ENCODE measurements at places on chromosomes 11 and 22.

GRCh38 chr11:133940034-133940433, 16.7 kb downstream of the IGSF9B start:
- DNase-seq = no peak

GRCh38 chr11:123298488-123299447, 103.7 kb upstream of the CLMP start:
- no peak for DNase-seq

DNA sequence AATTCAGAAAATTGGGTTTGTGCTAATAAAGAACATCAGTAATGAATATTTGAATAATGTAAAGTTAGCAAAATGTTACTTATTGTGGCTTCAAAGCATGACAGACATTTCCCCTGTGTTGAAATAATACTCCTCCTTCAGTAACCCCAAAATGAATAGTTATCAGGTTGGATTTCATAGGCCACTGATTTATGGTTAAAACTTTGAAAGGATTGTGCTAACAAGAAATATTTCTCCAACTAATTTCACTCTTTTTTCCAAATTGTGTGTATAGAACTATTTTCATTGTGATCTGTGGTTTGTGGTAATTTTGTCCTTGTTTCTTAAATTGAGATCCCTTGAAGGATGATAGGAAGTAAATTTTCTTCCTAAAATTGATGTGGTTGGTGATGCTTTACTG, 7.9 kb downstream of the DDX10 start:
- DNase-seq = no peak

DNA sequence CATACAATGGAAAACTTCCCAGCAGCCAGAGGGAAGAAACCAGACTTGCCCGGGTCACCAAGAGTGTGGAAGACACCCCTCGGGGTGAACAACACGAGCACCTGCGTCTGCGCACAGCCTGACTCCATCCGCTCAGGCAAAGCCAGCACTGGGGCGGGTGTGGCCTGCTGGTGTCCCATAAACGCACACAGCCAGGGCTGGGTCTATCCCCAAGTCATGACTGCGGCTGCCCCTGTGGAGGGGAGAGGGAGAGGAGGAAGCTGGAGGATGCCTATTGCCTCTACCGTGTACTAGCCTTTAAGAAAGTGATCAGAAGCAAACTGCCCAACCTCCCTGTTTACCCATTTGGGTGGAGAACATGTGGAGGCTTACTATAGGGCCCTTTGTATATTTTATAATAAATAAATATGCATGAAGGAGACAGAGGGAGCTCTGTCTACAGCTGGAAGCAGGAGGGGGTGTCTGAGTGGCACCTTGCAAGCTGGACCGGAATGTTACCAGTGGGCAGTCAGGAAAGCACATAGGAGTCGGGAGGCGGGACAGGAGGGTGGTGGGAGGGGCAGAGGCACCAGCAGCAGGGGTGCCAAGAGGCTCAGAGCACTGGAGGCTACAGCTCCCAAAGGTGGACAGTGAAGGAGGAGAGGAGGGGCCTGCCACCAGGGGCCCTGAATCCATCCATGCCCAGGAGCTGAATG, 79.6 kb downstream of the PHF21B start:
- DNase-seq = no peak

DNA sequence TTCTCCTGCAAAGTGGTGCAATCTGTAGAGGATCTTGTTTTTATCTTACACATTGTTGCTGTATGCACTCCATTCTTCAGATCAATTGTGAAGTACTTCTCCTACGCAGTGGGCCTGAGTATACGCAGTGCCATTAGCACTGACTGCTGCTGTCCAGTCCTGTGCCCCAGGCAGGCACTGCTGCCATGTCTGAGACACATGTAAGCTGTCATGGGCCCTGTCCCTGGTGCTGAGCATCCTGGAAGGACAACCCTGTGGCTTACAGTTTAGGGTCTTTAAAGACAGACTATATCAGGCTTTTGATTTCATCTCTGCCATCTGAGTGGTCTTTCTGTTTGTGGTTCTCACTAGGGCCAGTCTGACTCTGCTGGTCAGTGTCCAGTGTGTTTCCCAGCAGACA, 44.8 kb upstream of the PTPN5 start:
- DNase-seq = no peak

DNA sequence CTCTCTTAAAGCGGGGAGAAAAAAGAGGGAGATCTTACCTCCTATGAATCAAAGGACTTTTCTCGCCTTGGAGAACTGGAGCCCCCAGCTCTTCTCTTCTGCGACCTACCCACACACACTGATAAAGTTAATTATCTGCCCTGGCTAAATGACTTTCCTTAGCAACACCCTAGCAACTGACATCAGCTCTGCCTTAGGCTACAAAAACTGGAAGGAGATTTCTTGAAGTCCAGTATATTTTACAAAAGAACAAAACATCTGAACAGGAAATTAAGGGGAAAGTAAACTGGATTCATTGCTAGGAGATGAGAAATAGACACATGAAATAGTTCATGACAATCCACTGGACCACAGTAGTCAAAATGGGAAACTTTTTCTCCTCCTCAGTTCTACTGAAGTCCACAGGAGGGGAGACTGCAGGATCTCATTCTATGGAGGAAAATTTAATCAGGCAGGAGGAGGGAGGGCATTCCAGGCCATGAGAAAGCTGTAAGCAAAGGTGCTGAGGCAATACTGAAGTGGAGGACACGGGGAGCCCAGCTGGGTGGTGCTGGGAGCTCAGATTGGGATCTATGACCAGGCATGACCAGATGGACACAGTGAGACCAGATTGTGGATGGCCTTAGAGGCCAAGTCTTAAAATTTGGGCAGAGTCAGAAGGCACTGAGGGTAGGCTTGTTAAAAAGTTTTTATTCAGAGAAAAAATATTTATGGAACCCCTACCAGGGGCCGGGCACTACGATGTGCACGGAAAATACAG, 3.7 kb upstream of the SPON1 start:
- DNase-seq = no peak

DNA sequence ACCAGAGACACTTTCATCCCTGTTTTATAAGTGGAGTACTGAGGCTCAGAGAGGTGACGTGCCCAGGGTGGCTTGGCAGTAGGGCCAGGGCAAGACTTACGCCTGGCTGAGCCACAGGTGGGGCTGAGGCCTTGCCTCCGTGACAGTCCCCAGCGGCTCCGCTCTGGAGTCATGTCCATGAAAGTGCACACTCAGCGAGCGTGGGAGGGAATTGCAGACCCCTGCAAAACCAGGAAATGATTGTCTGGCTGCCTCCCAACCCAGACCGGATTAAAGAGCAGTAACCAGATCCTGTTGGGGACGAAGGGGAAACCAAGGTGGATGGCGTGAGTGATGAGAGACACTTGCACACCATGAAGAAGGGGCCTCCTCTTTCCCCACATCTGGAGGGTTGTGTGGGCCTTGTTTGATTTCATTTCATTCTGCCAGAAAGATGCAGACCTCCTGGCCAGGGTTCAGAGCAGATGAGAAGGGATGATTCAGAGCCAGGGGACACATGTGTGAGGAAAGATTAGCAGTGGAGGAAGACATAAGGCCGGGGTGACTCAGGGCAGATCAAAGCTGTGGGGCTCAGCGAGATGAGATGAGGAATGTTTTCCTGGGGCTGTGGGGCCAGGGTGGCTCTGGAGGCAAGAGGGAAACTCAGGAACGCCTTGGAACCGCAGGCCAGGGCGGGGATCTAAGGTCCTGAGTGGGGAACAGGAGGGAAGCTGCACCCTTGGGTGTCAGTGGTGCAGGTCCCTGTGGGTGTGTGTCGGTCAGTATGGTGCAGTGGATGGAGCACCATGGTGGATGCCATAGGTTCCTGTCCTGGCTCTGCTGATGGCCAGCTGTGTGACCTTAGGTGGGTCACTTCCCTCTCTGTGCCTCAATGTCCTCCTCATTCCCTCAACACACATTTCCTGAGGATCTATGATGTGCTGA, 29.9 kb upstream of the LRRC32 start:
- no peak for DNase-seq

DNA sequence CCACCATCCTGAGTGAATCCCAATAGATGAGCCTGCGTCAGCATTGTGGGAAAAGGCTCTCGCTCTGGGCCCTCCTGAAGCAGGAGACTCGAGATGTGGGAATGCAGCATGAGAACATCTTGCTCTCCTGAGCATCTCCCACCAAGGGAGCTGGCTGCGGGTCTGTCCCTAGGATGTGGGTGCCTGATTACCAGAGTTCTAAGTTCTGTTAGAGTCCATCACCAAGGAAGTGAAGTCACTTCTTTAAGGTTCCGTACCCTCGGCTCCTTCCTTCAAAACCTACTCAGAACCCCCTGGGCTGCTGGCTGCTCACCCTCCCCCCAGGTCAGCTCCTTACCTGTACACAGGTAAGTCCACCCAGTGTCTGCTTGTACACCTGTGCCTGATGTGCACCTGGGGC, 100.5 kb upstream of the IGLL5 start:
- DNase-seq = no peak

DNA sequence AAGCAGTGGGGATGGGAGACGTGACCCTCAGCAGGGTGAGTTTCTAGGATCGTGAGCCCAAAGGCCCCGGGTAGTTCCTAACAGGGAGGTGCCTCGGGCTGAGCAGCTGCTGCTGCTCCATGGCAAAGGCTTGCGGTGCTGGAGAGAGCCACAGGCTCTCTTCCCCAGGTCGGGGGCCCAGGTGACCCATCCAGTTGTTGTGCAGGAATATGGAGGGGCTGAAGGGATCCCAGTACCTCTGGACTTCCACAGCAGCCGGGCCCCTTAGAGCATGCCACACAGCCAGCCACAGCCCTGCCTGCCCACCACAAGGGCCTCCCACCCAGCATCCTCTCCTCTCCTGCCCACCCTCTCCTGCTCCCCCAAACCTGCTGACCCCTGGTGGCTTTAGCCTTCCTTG, 49.3 kb downstream of the BUD13 start:
- no peak for DNase-seq

DNA sequence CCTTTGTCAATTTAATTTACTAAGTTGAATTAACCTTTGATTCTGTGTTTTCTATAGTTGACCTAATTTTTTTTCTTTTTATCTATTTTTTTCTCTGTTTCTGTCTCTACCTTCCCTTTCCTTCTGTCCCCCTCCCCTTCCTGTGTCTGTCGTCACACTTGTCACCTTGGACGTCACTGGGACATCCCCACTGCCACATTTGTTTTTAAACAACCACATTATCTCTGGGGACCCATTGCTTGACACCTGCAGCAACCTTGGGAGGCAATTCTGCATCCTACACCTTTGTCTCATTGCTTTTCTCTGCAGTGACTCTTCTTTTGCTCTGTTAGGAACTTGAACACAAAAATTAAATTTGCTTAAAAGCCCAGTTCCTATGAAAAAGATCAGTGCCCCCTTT, 51.8 kb upstream of the TTC12 start:
- no peak for DNase-seq

DNA sequence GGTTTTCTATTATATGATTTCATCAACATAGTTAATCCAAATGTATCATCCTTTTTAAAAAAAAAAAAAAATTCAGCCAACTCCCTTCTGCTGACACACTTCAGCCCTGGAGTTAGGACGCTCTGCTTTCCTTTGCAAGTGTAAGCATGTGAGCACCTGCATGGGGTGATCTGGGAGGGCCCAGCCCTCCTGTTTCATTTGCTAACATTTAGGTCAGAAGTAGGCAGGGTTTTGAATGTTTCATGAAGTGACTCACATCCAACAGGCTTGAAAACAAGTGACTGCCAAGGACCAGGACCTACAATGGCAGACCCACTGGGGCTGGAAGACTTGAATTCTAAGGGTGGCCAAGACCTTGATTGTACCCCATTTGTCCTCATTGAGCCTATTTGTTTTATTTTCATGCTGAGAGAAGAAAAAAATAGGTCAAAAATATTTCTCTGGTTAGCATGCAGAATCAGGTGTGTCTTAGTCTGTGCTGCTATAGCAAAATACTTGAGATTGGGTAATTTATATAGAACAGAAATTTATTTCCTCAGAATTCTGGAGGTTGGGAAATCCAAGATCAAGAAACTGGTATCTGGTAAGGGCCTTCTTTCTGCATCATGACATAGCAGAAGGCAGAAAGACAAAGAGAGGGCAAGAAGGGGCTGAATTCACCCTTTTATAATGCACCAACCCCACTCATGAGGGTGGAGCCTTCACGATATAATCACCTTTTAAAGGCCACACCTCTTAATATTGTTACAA, 137.6 kb downstream of the CD44 start:
- no peak for DNase-seq

DNA sequence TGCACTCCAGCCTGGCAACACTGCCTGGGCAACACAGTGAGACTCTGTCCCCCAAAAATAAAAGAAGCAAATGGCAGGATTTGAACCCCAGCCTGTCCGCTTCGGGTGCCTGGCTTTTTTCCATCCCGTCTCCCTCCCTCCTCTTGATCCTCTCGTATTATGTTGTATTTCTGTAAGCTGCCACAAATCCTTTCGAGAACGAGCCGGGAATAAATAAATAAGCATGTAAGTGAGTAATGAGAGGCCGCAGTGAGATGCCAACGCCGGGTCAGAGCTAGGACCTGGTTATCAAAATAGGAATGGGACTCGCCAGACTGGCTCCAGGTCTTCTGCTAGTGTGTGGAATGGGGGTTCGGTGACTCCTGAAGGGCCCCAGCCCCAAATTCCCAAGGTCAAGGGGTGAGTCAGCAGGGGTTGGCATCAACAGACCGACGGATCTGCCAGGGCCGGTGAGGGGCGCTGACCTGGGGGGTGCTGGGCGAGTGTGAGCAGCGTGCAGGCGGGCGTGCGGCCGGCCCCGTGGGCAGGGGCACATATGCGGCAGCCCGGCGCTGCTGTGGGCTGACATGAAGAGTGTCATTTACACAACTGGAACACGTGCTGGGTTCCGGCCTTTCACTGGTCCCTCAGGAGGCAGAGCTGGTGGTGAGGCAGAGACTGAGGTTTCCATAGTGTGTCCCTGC, 47.8 kb downstream of the FLRT1 start:
- no peak for DNase-seq

- DNase-seq = no peak
Observed at GRCh38 chr11:40119661-40120060, 1339.8 kb downstream of the LRRC4C start.

DNA sequence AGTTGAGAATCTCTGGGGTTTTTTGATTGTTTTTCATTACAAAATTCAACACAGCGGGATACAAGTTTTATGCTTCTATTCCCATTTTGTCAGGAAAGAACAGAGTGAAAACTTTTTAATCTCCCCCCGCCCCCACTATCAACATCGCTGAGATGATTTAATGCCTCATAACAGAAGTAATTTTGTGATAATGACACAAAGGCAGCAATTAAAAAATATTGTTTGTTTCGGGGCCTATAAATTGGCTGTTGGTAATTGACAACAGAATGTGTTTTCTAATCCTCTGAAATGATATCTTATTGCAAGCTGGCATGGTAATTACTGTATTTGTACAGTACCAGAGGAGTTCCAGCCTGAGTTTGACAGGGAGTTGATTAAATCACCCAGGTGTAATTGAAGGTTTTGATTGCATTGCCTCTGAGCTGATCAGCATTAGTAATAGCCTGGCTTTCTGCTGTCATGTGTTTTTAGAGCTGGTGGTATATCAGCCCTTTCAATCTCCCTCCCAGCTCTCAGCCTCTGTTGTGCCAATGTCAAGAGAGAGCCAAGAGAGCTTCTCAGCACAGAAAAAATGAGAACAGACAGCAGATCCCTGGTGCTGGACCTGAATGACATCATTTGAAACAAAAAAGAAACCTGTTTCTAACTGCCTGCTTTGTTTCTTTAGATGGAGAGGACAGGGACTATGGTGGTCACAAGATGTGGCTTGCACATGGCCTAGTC, 265.1 kb downstream of the FAM76B start:
- DNase-seq = no peak

Data from stimulated activated CD8-positive, alpha-beta memory T cell treated with anti-CD3 and anti-CD28 coated beads, Interleukin-15, amount 100 ng/mL, for 4 hours (primary cell).